ENCODE measurements at places on chromosomes 2 and 18.

DNA sequence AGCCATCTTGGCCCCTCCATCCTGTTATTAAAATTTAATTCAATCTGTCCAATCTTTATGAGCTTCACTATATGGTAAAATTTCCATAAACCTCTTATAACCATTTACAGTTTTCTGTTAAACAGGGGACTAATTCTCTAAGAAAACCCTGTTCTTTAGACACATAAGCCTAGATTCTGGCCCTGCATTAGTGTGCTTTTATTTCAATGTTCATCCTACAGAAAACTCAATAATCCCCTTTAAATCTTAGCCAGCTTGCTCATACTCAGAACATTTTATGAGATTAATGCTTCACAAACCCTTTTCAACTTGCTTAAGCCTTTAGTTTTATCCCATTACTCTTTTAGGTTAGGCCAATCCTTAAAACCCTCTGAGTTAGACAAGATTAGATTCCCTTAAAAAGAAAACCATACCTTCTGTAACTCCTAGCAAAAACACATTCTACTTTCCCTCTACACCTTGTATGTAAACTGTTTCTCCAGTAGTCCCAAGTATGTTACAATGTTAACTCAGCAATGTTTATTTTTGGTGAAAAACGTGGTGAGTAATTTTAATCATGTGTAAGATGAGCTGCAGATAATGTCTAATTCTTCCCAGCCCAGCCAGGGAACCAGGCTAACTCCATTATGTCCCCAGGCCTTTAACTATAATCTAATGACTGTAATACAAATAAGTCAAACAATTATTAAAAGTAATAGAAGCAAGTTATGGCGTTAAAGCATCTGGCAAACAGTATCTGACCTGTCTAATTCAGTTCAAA, 1953.4 kb upstream of the LRRTM1 start:
- no peak for DNase-seq

DNA sequence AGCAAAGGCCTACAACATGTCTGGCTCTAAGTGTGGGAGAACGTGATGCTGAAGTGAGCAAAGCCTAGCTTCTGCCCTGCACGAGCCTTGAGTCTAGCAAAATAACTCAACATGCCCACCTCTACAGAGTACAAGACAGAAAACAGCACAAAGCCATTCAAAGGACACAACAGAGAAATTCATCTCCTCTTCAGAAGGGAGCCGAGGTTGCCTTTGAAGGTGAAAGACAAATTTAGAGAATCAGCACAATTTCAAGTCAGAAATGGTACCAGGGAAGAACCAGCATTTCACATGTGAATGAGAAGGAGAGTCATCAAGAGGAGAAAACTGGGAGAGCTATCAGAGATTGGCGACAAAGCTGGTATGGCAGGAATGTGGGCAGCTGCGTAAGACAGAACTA, 21.7 kb upstream of the CYTIP start:
- no peak for DNase-seq

DNA sequence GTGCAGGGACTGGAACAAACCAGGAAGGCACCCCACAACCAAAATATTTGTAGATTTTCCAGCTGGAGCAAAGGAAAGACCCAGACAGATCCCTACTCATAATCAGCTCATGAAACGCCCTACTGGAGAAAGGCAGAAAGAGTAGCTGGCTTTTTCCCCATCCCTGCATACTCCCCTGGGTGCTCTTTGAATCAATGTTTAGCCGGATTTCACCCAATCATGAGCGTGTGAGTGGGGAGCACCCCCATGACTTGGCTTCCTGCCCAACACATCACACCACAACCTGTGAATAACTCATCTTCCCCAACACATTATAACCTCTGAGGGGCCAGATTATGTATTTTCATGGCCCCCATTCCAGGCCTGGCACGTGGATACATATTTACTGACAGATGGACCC, 35.1 kb upstream of the SLC14A1 start:
- DNase-seq = no peak

- peak; percentile 72 for DNase-seq
Observed at GRCh38 chr2:48414980-48415835, 114.7 kb upstream of the STON1 start.

- DNase-seq = no peak
Observed at GRCh38 chr2:14543284-14543683, 89.2 kb upstream of the LRATD1 start.

DNA sequence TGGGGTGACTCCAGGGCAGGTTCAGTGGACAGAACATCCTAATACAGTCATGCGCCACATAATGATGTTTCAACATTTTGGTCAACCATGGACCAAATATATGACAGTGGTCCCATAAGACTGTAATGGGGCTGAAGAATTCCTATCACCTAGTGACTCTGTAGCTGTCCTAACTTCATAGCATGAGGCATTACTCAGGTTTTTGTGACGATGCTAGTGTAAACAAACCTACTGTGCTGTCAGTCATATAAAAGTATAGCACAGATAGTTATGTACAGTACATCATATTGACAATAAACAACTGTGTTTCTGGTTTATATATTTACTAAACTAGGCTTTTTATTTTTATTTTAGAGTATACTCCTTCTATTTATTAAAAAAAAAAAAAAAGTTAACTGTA, 87.1 kb downstream of the CACNB4 start:
- no peak for DNase-seq

DNA sequence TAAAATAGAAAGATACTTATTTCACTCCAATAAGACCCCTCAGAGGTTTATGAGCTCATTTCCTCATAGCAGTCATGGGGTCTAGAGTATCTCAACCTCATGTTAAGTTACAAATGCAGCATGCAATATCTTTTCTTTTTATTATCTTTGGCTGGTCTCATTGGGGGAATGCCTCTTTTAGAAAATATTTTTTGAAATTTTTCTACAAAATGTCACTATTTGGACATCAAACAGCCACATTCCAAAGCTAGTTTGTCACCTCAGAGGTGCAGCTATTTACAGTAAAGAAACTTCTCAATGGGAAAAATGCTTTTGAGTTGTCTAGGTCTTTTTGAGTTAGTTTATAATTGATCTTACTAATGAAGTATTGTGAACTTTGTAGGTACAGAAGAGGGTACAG, 370.7 kb upstream of the LRATD1 start:
- DNase-seq = peak; percentile 19

GRCh38 chr2:27506587-27506986, 9.9 kb downstream of the GCKR start:
- DNase-seq = no peak

DNA sequence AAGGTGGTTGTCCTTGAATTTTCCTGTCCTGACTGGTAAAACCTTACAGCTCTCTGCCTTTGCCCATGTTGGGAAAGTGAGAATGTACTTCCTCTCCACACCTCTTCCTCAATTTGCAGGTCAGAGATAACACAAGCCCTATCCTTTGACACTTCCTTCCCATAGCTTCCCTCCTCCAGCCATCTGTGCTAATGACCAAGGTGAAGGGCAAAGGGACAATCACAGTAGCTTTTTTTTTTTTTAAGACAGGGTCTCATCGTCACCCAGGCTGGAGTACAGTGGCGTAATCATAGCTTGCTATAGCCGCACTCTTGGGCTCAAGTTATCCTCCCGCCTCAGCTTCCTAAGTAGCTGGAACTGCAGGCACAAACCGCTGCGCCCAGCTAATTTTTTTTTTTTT, 24.3 kb upstream of the STPG4 start:
- no peak for DNase-seq

- no peak for DNase-seq
Observed at GRCh38 chr2:209907746-209908145, 94.7 kb upstream of the RPE start.

DNA sequence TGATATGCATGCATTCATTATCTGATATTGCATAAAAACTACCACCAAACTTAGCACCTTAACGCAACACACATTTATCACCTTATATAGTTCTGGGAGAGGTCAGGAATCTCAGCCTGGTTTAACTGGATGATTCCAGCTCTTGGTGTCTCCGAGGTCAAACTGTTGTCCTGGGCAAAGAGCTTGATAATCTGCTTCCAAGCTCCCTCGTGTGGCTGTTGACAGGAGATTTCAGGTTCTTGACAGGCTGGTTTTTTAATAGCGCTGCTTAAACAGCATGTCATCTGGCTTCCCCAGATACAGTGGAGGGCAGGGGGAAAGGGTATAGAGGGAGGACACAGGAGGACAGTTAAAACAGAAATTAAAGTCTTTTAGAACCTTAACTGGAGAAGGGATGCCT, 785.0 kb downstream of the CNTNAP5 start:
- DNase-seq = no peak

- DNase-seq = no peak
Observed at GRCh38 chr2:205047273-205047839, 502.1 kb downstream of the PARD3B start.

- no peak for DNase-seq
Observed at GRCh38 chr2:102138331-102138730, 4.2 kb upstream of the IL1R1 start.

GRCh38 chr2:112239862-112240261, 15.0 kb downstream of the ZC3H8 start:
- DNase-seq = no peak

- DNase-seq = no peak
Observed at GRCh38 chr2:235774153-235774870, 280.5 kb downstream of the AGAP1 start.

DNA sequence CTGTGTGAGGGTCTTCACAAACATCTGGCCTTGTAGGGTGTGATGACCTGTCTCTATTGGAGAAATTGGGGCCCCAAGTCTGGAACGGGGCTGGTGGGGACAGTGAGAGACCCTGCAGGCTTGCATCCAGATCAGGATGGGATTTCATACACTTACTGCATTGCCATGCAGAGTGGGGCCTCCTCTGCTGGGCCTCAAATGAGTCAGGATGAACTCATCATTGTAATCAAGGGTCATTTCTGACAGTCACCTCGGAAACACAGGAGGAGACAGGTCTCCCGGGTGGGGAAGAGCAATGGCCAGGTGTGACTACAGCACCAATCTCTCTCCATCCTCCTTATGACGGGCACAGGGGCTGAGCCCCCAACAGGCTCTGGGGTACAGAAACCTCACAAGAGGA, 48.1 kb upstream of the GALR1 start:
- DNase-seq = no peak

DNA sequence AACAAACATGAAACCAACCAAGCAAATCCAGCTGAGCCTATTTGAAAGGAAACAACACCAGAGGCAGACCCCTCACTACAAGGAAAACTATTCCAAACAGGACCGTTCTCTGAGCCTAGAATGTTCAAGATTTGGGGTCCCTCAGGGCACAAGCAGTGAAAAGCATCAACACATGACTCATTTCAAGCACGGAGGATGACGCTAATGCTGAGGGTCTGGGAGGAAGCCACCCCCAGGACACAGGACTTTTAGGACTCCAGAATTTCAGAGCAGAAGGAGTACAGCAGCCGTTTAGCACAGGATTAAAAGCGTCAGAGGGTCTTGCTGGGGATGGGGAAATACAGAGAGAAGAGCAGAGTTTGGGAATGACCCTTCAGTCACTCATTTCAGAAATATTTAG, 168.9 kb downstream of the DLGAP1 start:
- no peak for DNase-seq

GRCh38 chr2:129908721-129909373, 70.6 kb upstream of the RAB6C start:
- no peak for DNase-seq

DNA sequence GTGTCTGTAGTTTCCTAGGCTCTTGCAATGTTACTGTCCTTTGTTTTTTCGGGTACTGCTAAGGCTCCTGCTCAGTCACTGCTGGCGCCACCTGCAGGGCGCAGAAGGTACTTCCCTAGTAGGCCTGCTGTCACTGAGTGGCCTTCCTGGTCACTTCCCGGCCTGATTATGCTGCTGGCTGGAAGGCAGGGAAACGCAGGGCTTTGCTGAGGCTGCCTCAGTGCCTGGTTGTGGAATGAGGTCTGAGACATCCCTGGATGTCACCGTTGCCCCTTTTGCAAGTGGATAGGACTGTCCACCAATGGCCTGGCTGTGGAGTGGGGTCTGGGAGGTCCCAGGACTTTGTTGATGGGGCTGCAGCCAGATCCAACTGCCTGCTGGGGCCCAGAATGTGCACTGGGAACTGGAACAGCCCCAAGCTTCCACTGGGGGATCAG, 13.1 kb downstream of the DAW1 start:
- DNase-seq = peak; percentile 84

- no peak for DNase-seq
Observed at GRCh38 chr2:113021312-113021711, 16.1 kb downstream of the IL36A start.

GRCh38 chr2:54813584-54813983, 90.1 kb downstream of the EML6 start:
- no peak for DNase-seq

DNA sequence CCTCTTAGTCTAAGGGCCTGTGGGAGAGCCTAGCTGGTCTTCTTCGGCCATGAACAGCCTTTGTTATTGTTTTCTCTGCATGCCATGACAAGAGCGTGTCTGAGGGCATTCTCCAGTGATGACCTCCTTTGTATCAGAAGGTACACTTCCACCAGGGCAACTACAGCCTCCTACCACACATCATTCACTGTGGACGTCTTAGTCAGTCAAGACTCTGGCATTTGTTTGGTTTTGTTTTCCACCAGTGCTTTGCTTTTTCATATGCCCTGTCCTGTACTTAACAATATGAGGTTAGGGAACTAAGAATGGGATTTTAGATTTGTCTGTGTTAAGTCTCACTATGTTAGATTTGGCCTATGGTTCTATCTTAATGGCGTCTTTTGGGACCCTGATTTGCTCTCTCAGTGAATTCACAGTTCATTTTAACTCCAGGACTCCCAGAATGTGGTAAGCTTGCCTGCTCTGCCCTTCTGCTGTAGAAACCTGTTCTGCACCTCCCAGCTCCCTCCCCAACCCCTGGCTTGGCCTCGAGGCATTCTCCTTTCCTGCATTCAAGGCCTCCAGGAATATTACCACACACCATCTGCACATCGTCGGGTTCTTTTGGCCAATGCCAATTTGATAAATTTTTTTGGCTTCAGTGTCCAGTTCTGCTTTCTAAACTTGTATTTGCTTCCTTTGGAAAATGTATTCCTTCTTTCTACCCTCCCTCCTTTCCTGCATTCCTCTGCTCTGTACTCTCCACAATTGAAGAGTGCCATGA, 42.8 kb upstream of the IL1R1 start:
- DNase-seq = no peak

- DNase-seq = no peak
Observed at GRCh38 chr2:23633966-23634365, 249.0 kb downstream of the KLHL29 start.

DNA sequence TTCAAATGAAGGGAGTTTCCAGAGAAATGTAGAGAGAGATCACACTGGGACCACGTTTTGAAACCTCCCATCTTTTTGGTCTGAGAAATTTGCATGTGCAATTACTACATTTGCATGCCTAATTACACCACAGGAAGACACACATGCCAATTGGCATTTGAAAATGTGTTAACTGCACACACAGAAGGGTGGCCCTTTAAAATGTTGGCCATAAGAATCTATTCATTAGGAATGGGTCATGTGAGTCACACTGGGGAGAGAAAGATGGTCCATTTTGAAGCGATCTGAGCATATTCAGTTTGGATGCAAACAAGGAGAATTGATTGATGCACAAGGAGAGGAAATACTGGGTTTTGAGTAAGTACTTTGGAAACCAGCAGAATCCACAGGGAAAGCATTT, 1407.1 kb upstream of the ACVR2A start:
- no peak for DNase-seq

GRCh38 chr2:105294844-105295481, 34.6 kb downstream of the TGFBRAP1 start:
- DNase-seq = peak; percentile 88
